HFFc6 (cell line): ENCODE measurements at places on chromosomes 1 and 21. TPM values are rescaled to one million over a fixed set of nuclear protein-coding genes. Genes with fewer than 3 reads are reported as not detected.

INTS7 gene
- total RNA-seq = 11.3 to 15.1 TPM (median 14.5 TPM) in 3 replicates

S100A11 gene
- 1,058 to 1,164 TPM (median 1,102 TPM) in 3 replicates for total RNA-seq

CNR2 gene
- not detected in 3 replicates for total RNA-seq

GRCh38 chr1:234584926-234585325 is 25.1 kb downstream of the IRF2BP2 start:
- H3K27me3 ChIP-seq = no peaks in the 10 kb centered on the region; the same call in none of the 2 replicates
- no peak overlapping the region for H3K4me3 ChIP-seq
- H3K36me3 ChIP-seq = no peaks in the 10 kb centered on the region

GRCh38 chr1:246497331-246497915 is 9.7 kb downstream of the SMYD3 start:
- peak; percentile 71 for DNase-seq
- peaks cover 8% of the 10 kb centered on the region for H3K36me3 ChIP-seq
- peaks cover 33% of the 10 kb centered on the region for H3K4me1 ChIP-seq
- H3K4me3 ChIP-seq = no peak overlapping the region
- no peaks in the 10 kb centered on the region; the same call in 1 of the 2 replicates for H3K27me3 ChIP-seq
- H3K27ac ChIP-seq = no peak overlapping the region

DNA sequence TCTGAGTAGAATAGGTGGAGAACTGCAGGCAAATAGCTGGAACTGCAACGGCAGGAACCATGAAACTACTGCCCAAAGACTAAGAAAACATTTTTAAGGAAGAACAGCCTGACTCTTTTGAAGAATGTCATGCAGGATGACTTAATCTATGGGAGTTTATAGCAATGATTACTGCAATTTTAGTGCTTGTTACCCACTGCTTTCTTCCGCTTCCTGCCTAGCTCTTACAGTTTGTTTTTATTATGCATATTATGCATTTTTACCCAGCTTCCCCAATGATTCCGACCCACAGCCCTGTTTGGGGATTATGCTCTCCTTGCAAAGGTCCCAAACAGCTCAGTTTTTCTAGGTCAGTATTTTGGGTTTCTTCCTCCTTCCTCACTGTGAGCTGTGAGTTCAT is 71.2 kb downstream of the PCNX2 start:
- H3K27ac ChIP-seq = no peak overlapping the region
- H3K36me3 ChIP-seq = peaks cover 28% of the 10 kb centered on the region
- H3K27me3 ChIP-seq = no peaks in the 10 kb centered on the region
- DNase-seq = no peak
